NCI-H1417 treated with DMSO at 0.1 percent for 48 hours (cell line): ENCODE measurements at places on chromosomes 4 and X.

- DNase-seq: no peak
These were observed 103.1 kb upstream of the LSM6 start for GRCh38 chr4:146072376-146072775.

GRCh38 chr4:168139336-168139735 lies 47.0 kb downstream of the ANXA10 start:
- no peak for DNase-seq

DNA sequence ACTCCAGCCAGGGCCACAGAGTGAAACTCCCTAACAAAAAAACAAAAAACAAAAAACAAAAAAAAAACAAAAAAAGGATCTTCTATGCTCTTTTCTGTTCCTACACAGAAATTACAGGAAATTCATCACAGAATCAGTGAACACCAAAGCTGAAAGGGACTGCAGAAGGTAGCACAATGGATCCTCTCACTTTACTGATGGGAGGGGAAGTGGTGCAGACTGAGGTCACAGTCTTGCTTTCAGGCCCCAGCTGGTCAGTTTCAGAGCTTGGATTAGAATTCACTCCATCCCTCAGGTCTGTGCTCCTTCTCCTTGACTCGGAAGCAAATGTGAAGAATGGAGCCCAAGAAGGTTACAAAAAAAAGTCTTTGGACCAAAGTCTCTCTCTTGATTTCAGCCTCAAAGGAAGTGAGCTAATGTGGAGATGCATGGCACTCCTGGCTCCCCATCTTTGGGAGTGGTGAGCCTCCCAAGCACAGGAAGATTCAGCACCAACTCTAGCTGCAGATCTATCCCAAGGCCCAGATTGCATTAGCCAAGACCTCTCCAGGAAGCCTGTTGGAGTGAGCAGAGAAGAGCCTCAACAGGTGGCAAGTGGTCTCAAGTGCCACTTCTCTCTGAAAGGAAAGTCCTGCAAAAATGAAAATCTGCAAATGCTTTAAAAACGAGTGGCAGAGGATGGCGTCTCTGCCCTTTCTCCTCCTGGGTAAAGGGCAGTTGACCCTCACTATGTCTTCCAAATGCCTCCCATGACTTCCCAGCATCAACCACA lies 176.0 kb downstream of the MAML3 start:
- no peak for DNase-seq

- no peak for DNase-seq
These were observed 464.5 kb downstream of the BCOR start for GRCh38 chrX:39633293-39633692.

- DNase-seq: no peak
These were observed 229.9 kb downstream of the COL25A1 start for GRCh38 chr4:109072595-109072994.

GRCh38 chrX:70444326-70444945 lies at the start of gene DLG3:
TSS of gene DLG3 (plus strand) at chrX:70444835. CDS start at chrX:70445202, 367 bp downstream.
- no peak for DNase-seq

GRCh38 chr4:72110886-72111285 lies 79.1 kb downstream of the NPFFR2 start:
- DNase-seq: no peak

- DNase-seq: no peak
These were observed 238.1 kb upstream of the STS start for GRCh38 chrX:6909396-6909795.

DNA sequence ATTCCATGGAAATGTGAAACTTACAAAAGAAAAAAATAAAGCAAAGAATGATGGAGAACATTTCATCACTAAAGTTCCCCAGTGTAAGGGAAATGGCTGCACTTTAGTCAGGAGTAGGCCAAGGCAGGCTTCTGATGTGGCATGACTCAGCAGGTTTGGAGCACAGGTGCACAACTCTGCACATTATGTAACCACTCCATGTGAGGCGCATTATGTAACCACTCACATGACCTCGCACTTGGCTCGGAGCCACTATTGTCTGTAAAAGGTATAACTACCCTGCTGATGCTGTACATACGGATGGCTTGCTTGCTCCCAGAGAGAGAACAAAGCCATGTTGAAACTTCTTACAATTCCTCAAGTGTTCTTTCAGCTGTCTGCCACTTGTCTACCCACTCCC lies 727.6 kb downstream of the TRAM1L1 start:
- no peak for DNase-seq

- no peak for DNase-seq
These were observed 544.7 kb upstream of the NDST4 start for GRCh38 chr4:115657991-115658650.

DNA sequence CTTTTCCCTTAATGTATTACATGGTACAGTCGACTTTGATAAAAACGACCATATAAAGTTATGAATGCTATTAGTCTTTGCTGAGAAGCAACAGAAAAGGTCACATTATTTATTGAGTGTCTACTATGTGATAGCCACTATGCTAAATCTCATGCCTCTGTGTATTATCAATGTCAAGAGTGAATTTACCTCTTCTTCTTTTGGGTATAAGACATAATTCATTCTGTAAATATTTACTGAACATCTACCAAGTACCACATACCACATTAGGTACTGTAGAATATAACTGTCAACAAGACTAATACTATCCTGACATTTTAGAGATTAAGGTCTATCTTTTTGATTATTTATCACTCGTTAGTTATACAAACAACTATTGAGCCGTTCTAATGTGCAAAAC lies 268.7 kb upstream of the FTHL17 start:
- no peak for DNase-seq

DNA sequence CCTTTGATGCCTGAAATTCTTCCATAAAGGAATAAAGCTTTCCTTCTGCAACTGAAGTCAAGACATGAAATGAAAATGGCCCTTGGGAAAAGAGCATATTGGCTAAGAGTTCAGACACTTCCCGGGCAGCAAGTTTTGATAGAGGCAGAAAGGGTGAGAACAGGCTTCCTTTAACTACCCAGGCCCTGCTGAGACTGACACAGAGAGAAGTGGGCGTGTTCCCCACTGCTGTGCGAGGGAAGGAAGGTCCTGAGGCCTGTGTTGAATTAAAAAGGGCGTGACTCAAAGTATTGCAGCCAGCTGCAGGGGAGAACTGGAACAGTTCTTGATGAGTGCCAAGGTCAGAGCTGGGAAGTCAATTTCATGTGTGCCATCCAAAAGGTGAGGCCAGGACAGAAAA lies 33.9 kb upstream of the ADGRG2 start:
- DNase-seq: no peak

GRCh38 chrX:78950009-78950835 lies 5.0 kb downstream of the P2RY10 start:
- no peak for DNase-seq

- no peak for DNase-seq
These were observed 106.3 kb upstream of the TMLHE start for GRCh38 chrX:155718972-155719586.
